ENCODE measurements at places on chromosomes 7 and 10. TPM values are rescaled to one million over a fixed set of nuclear protein-coding genes. Genes with fewer than 3 reads are reported as not detected.

DNA sequence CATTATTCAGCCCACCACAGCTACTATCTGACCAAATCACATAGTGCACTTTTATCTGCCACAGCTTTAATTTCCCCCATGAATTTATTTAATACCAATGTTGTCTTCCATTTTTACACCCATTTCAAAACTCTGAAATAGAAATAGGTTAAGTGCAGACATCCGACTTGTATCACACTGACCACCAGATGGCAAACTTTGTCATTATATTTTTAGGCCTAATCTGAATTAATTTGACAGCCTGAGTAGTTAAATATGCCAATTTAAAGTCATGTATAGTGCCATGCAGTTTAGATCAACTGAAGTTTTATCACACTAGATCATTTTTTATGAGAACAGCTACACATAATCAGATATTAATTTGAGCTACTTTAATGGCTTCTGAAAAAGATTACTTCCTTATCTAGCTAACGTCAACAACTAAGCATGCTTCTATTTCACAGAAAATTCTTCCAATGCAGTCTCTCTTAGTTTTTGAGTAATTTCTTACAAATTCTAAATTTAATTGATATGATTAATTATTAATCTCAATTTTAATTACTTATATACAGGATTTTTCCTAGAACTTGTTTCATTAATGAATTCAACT, 566.4 kb downstream of the GFRA1 start:
- no peak for DNase-seq

GRCh38 chr7:41924796-41925195, 221.9 kb upstream of the INHBA start:
- no peak for DNase-seq

DNA sequence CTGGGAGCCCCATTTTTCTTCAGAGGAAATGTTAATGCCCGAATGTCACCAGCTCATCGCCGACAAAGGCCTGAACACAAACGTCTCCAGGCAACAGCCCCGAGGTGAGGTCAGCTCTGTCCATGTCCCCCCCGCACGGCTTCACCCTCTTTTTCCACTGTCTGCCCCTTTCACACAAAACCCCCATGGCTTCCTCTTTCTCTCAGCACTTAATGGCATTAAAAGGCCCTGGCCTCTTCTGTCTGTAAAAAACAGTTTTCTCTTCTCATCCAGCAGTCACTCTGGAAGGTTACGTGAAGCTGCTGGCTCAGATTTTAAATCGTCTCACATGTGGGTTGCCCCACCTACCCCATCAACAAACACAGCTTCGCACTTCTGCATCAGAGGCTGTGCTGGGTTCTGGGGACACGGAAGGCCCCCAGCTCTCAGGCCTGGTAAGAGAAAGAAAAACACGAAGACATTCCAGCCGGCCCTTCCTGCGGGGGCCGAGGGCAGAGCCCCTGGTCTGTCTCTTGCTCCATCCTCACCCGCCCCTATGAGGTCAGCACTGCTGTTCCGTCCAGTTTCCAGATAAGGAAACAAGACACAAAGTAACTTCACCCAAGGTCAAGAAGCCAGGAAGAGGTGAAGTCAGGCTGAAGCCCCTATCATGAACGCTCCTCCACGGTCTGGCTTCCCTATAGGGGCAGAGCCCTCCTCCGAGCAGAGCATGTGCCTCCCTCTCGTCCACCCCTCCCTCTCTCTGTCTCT, 91.1 kb upstream of the PDGFA start:
- DNase-seq = no peak

DNA sequence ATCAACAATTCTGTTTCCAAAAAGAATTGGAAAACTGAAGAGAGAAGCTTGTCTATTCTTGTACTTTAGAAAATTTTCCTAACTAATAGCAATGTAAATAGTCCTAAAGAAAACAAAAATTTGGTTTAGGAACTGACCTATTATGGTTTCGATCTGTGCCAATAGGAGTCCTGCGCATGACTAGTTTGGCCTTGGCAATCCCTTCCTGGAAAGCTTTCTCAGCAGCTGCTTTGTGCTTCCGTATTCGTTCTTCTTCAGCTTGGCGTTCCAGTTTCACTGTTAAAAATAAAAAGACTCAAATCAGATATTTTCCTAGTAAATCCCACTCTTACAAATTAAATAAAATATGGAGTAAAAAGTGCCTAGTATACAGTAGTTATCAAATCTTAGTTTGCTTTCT, 36.6 kb downstream of the FZD9 start:
- DNase-seq = no peak

DNA sequence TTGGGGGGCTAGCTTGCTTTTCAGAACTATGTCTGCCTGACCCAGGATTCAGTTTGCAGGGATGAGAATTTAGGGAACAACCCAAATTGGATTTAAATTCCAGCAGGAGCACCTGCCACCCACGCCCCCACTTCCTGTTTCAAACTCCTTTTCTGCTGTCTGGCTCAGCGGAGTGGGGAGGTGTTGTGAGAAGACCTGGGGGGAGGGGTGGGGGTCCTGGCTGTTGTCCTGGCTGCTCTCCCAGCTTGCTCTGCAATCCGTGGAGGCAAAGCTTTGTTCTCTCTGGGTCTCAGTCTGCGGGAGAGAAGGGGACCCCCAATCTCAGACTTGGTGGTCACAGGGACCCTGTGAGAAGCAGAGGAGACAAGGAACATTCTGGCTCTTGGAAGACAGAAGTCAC, 799 bp downstream of the KCNK18 start:
- no peak for DNase-seq

GRCh38 chr7:20374399-20374798, 43.7 kb downstream of the ITGB8 start:
- DNase-seq = no peak

- DNase-seq = no peak
Measured at GRCh38 chr10:79116801-79117723, 48.3 kb downstream of the ZMIZ1 start.

- DNase-seq = no peak
Measured at GRCh38 chr10:100085596-100085995, 3.9 kb upstream of the CPN1 start.

DNA sequence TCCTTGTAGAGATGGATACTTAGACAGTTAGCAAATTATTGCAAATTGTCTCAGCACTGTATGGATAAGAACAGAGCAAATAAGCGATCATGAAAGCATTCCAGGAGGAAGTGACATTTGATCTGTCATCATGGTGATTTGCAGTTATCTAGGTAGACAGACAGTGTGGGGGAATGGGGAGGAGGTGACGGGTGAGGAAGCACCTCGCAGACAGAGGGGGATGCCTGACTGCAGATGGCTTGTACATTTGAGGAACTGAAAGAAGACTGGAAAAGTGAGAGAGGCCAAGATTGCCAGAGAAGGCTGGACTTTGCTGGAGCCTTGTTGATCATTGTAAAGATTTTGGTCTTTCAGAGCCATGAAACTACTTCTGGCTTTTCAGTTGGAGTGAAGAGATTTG, 318.2 kb upstream of the CELF2 start:
- no peak for DNase-seq

GRCh38 chr7:115971506-115971905, 59.1 kb downstream of the TFEC start:
- no peak for DNase-seq

DNA sequence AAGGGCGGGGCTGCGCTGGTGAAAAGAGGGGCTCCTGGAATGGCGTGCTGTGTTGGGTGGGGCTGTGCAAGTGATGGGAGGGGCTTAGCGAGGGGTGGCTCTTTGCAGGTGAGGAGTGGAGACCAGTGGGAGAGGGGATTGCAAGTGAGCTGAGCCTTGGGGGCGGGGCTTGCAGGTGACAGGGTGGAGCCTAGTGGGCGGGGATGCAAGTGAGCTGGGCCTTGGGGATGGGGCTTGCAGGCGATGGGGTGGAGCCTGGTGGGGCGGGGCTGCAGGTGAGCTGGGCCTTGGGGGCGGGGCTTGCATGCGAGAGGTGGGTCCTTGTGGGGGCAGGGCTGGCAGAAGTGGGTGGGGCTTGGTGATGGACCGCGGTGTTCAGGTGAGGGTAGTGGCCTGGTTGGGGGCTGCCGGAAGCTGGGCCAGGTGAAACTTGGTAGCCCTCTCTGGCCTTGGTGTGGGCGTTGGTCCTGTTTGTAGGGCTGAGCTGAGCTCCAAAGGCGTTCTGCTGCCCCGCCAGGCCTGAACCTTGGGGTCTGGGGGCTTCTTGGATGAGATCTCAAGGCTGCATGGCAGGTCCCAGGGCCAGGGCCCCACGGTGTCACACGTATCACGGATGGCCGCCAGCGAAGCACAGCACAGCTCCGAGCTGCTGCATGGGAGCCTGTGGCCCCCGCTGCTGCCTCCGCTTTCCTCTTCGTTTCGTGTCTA, 743 bp upstream of the PITRM1 start:
- peak; percentile 81 for DNase-seq

GRCh38 chr10:30396698-30397097, 37.3 kb upstream of the MAP3K8 start:
- DNase-seq = no peak

DNA sequence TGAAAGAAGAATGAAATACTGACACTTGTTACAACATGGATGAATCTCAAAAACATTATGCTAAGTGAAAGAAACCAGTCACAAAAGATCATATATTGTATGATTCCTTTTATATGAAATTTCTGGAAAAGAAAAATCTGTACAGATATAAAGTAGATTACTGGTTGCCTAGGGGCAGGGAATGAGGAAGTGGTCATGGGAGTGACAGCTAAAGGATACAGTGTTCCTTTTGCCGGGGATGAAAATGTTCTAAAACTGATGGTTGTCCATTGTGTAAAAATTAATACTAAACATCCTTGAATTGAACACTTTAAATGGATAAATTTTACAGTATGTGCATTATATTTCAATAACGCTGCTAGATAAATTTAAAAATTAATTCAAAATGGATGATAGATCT, 25.1 kb downstream of the ALOX5 start:
- DNase-seq = no peak

DNA sequence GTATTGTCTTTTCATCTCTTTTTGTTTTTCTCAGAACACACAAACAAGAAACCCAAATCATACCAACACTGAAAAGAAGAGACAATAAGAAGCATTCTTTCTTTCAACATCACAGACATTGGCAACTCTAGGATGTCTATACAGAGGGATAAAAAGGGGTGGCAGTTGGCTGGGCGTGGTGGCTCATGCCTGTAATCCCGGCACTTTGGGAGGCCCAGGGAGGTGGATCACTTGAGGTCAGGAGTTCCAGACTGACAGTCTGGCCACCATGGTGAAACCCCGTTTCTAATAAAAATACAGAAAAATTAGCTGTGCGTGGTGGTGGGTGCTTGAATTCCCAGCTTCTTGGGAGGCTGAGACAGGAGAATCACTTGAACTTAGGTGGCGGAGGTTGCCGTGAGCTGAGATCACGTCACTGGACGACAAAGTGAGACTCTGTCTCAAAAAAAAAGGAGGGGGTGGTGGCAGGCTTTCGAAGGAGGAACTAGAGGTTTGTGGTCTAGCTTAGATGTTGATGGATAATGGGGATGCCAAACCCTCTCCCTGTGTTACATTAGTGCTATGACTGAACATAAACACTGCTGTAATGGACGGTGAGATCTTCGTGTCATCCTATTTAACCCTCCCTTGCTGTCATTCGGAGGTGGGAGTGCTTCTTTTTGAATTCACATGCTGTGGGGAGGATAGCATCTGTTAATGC, 9.4 kb downstream of the CNNM2 start:
- DNase-seq = no peak

DNA sequence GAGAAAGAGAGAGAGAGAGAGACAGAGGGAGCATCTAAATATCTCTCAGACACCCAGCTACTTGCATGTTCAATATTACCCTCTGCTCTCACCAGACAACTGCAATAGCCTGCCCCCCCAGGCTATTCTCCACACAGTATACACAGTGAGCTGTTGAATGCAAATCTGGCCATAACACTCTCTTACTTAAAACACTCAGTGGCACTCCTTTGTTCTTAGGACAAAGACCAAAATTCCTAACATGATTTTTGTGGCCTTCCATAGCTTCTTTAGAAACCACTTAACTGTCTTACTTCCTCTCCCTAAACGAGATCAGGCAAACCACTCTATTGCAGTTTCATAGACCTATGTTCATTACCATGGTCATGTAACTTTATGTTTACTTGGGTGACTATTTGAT, 903.6 kb upstream of the AUTS2 start:
- DNase-seq = no peak

DNA sequence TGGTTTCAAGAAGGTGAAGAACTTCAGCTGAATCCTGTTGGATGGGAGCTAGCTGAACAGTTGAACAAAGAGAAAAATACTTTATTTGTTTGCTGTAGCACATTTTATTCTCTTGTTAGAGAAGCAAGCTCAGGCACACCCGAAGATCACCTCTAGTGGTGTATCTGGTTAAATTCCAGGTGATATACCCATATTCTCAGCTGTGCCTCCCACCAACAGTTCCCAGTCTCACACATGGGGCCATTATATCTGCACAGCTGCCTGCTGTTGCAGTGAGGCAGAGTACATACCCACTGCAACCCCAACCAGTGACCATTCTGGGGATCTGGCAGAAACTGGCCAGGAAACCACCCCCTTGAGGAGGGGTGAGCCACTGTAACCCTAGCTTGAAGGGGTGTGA, 9.2 kb downstream of the BTAF1 start:
- no peak for DNase-seq

DNA sequence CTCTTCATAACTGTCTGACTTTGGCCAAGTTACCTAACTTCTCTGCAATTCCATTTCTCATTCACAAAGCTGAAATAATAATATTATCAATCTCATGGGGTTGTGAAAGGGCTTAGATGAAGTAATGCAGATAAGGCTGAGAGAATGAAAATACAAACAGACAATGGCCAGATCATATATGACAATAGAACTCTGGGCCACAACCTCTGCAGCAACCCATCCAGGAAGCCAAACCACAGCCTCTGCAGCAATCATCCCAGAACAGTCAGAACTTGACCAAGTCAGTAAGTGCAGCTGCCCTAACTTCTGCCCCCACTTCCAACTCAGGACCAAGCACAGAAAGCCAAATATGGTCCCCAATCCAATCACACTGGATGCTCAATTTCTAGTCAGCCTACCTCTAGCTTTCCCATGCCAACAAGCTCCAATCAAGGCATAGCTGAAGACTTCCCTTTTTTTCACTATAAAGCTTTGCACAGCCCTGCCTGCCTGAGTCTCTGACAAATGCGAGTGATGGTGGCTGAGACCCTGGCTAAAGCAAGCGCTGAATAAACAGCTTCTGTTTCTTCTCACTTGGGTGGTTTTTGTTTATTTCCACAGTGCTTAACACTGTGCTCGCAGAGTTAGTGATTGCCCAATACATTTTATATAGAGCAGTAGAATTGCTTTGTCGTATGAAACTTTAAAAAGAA, 34.8 kb upstream of the TNPO3 start:
- DNase-seq = no peak

GRCh38 chr7:90889644-90890043, 293.5 kb downstream of the CDK14 start:
- DNase-seq = no peak

Gene WNT2
- total RNA-seq = 0.86 TPM

Gene CABCOCO1
- total RNA-seq = not detected

Gene TMEM26
- 0.35 TPM for total RNA-seq

Gene TUBB8
- total RNA-seq = not detected

Gene SLC16A12
- total RNA-seq = 0.38 TPM

Gene ASIC3
- total RNA-seq = 2.2 TPM

Gene SLC18A3
- total RNA-seq = not detected

Gene PRPF18
- total RNA-seq = 8.8 TPM

Gene SUN3
- total RNA-seq = not detected

Gene AGR3
- total RNA-seq = 0.28 TPM

Gene ZNF365
- not detected for total RNA-seq

Gene PRF1
- 1.1 TPM for total RNA-seq

Gene AKR1C2
- total RNA-seq = 1,010 TPM

Gene CYP2C18
- 110 TPM for total RNA-seq

Gene HTR7
- 0.10 TPM for total RNA-seq

Data from left lobe of liver (tissue), 2 donors.